ENCODE measurements at places on chromosomes 11 and 22.

DNA sequence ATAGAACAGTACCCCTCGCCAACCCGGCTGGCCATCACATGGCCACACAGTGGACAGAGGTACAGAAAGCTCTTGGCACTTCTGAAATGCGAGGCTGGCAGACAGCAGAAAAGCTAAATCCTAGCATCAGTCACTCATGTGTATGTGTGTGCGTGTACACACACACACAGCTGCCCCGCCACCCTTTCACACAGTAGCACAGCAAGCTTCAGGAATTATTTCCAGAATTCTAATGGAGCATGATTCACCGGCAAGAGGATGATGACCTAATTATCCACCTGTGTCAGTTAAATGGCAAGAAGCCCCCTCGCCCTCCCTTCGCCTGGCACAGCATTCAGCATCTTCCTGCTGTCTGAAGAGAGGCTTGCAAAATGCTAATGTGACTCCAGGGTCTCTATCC lies 336.0 kb downstream of the SHANK2 start:
- DNase-seq, result no peak

GRCh38 chr11:79461144-79461543 lies 20.3 kb upstream of the TENM4 start:
- no peak for DNase-seq

GRCh38 chr11:69321877-69322361 lies 28.0 kb downstream of the MYEOV start:
- no peak for DNase-seq

GRCh38 chr11:134074346-134074745 lies 5.5 kb downstream of the JAM3 start:
- no peak for DNase-seq

GRCh38 chr11:3122775-3123201 lies 42.3 kb downstream of the OSBPL5 start:
- no peak for DNase-seq

DNA sequence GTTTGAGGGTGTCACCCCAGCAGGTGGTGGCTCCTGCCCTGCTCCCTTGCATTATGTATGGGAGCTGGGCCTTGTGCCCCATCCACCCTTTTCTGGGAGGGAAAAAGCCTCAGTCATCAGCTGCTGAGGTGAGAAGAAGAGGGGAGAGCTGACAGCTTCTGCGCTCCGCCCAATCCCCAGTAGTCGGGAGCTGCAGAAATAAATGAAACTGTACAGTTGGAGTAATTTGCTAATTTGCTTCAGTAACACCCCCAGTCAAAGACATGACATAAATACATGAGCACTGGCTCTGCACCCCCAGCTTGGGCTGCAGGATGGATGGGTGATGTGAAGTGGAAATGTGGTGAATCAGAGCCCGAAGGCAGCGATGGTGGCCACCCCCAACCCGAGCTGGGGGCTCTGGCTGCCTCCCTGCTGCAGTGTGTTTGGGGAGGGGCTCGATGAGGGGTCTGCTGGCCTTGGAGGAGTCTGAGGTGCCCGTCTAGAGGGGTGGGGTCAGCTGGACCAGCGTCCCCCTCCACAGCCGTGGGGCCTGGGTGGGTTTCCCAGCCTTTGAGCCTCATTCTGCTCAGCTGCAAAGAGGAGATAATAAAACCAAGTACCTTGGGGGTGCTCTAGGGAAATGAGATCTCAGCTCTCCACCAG lies 59.2 kb downstream of the MPPED1 start:
- no peak for DNase-seq

DNA sequence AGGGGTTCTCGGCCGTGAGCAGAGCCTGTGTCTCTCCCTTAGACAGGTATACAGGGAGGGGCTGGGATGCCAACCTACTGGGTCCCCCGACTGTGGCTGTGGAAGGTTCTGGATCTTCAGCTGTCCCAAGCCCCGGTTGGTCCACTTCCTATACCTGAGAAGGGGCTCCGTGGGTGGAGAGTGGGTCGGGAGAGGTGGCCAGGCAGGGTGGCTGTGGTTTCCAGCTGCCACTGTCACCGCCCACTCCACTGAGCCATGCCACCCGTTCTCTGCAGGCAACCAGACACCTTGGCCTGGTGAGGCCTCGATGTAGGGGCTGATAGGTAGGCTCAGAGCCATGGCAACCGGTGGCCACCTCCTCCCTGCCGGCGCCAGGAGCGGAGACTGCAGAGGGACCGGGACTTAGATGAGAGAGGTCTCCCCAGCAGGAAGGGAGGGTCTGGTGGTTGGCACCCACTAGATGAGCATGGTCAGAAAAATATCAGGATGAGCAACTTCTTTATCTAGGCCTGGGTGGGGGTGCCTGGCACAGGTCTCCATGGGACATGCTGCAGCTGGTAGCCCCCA lies 53.8 kb downstream of the TRIOBP start:
- DNase-seq, result no peak

DNA sequence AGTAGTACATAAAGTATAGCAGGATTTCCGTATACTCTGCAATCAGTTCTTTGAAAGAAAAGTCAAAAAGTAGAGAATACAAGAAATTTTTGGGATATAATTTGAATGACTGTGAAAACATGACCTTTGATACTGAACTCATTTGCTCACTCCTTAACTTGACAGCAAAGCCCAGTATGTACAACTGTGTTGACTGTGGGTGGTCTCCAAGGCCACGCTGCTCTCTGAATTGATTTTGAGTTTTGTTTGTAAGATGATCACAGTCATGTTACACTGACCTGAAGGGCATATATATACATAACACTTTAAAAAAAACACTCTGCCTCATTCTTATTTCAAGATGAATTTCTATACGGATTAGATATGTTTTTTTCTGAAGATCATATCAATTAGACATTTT lies 9.5 kb upstream of the AMOTL1 start:
- DNase-seq, result no peak

- DNase-seq, result peak; percentile 29
Measured at GRCh38 chr11:125165111-125165842, 726 bp downstream of the PKNOX2 start.

DNA sequence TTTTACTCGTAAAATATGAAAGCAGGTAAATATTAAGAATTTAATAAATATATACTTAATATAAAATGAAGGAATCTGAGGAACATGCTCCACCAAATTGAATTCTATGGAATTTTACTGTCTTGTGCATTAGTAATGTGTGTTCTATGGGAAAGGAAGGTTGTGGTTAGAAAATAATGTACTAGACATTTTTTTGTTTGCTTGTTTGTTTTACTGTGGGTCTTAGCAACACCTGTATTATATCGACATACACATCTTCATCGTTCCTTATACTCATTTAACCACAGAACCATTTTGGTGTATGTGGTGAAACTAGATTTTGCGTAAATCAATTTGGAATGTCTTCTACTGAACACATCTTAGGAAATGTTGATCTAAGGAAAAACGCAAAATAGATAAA lies 114.1 kb upstream of the MTMR2 start:
- no peak for DNase-seq

- no peak for DNase-seq
Measured at GRCh38 chr11:123581651-123582399, 72.6 kb downstream of the SCN3B start.

DNA sequence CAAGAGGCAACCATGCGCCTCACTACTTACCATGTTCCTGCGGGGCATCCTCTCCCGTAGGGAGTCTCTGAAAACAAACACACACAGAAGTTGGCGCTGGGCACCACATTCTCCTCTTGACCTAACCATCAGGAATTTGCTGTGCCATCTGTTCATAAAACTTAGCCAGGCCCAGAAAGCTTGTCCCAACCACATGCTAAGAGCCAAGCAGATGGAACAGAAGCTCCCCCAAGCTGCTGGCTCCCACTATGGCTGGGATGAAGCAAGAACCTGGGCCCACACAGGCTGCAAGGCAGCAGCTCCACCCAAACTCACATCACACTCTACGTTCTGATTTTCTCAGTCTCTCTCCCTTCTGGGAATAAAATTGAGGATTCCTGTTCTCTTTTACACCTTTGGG lies 17.4 kb downstream of the HPS4 start:
- no peak for DNase-seq

DNA sequence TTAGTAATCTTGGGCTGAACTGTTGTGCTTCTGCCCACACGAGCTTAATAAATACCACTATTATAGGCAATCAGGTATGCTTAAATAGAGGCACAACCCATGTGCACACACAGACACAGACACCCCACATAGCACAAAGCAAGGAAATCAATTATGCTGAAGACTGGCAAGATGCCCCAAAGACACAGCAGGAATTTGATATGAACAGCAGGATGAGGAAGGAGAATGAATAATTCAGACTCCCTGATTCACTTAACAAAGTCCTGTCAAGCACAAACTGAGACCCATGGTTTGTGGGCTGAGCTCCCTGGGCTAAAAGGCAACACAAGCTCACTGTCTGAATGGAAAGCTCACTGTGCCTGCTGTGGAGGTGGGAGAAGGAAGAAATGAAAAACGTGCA lies 42.5 kb downstream of the RBFOX2 start:
- no peak for DNase-seq

- no peak for DNase-seq
Measured at GRCh38 chr11:122229078-122229477, 113.1 kb upstream of the BLID start.

DNA sequence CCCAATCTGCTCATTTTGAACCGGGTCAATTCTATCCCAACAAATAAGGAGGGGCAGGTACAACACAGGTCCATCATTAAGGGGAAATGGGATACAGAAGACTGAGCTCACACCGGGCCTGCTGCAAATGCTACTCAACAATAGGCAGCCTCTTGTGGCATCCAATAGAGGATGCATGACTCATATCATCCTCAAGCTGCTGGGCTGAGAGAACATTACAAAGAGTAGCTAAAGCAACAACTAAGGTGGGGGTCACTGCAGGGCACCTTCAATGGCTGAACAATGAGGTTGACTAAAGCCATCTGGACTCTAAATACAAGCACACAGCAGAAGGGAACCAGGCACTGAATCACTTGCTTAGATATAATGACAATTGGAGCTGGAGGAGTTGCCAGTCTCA lies 130.1 kb upstream of the SYN3 start:
- no peak for DNase-seq

DNA sequence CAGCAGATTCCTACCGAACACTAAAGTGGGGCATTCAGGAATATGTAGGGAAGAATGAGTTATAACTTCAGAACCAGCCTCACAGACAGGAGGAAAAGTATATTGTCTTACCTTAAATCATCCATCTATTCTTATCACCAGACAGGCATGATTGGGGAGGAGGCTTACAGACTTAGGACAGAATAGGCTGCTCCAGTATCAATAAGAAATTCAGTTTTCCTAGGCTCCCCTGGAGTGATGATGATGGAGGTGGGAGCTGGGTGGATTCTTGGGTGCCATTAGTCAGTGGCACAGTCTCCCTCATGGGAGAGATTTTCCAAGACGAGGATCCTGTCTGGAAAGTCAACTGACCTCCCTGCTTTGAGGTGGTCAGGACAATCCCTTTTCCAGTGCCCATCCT lies 225.0 kb downstream of the AASDHPPT start:
- no peak for DNase-seq

DNA sequence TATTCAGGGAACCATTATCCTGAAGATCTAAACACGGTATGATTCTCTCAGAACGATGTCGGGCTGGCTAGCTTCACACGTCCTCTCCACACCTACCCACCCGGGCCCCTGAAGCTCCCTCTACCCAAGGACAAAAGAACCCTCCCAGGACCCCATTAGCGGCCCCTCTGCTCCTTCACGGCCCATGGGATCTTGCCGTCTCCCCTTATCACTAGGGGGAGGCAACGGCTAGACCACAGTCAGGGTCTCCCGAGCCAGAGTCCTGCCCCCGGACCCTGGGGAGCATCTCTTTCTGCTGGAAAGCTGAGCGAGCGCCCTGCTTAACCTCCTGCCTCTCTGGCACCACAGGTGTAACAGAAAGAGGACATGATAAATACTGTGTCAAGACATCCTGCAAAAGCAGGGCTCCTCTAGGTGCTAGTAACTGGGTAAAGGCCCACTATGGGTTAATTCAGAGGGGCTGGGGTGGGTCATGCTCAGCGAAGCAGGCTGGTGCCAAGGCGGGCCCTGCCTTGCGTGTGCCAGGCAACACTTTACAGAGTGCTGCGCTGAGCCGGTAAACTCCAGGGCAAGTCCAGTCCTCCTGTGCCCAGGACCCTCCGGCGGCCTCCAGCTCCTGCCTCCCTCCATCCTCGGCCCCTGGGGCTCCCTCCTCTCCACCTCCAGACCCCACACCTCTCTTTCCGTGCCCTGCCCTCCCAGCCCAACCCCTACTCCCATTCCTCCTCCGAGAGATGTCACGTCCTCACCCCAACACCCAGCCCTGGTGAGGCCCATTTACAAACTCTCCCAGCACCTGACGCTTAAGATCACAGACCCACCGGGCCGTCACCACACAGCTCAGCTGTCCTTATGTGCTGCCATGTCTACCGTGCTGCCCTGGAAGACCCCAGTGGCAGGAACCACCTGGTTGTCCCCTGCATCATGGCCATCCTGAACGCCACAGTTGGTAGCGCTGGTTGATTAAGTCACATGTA lies 3.0 kb downstream of the TOLLIP start:
- no peak for DNase-seq

GRCh38 chr11:116073854-116074837 lies 569.9 kb upstream of the CADM1 start:
- no peak for DNase-seq

GRCh38 chr11:533586-534395 lies 1.6 kb downstream of the HRAS start:
- no peak for DNase-seq

- no peak for DNase-seq
Measured at GRCh38 chr22:49676783-49677494, 150.7 kb downstream of the BRD1 start.

DNA sequence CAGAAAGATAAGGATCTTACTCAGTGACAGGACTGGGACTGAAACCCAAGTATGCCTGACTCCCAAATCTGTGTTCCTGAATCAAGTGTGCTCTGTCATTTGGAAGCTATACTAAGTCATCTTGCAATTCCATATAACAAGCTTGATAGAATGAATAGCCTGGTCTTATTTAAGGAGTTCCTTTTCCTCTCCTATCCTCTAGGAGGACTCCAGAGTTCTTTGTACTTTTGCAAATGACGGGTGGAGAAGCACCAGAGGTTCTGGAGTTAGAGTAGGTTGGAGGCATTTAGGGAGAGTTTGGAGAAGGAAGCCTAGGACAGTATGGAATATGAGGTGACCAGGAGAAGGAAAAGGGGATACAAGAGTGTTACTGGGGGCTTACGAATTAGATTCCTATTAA lies 92.9 kb upstream of the RCN1 start:
- DNase-seq, result no peak

GRCh38 chr11:73246303-73246702 lies 25.8 kb upstream of the P2RY6 start:
- no peak for DNase-seq

DNA sequence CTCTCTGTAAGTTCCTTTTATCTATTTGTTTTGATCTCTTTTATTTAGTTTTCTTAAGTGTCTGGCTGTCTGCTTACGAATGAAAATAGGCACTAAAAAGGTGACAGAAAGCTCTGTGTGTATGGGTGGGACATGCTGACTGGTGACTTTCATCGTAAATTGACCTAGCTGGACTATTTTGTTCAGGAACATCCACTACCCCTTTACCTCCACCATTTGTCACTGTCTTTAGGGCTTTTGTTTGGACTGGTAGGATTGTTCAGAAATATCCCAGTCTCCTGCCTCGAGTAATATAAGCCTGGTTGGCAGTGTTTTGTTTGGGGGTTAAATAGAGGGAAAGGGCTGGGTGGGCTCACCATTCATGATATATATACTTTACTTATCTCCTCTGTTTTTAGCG lies 20.9 kb downstream of the EMSY start:
- no peak for DNase-seq

GRCh38 chr11:73761403-73761945 lies 600 bp upstream of the RAB6A start:
- no peak for DNase-seq
